ENCODE measurements at places on chromosomes 4 and X.

DNA sequence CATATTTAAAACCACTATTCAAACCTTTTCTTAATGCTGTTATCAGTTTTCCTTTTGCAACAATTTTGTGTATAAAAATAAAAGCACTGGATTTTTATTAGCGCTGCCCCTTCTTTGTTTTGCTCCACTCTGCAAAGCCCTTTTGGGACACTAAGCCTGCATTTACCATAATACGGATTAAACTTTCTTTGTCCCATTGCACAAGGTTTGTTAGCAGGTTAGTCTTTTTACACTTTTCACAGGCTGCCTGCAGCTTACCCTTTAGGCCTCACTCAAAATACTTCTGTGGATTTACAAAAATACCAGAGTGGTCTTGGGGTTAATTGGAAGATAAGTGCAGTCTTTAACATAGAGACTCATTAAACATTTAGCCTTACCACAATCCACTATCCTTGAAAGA is 35.7 kb upstream of the MAB21L2 start:
- DNase-seq: no peak

DNA sequence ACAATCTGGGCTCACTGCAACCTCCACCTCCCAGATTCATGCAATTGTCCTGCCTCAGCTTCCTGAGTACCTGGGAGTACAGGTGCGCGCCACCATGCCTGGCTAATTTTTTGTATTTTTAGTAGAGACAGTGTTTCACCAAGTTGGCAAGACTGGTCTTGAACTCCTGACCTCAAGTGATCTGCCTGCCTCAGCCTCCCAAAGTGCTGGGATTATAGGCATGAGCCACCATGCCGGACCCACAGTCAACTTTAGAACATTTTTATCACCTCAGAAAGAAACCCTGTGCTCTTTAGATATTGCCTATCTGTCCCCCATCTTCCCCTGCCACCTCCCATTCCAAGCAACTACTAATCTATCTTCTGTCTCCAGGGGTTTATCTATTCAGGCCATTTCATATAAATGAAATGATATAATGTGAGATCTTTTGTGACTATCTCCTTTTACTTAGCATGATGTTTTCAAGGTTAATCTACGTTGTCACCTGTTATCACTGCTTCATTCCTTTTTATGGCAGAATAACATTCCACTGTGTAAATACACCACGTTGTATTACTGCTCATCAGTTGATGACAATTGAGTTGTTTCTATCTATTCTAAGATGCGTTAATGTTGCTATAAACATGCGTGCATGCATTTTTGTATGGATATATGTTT is 44.3 kb upstream of the GALNT7 start:
- DNase-seq: no peak

GRCh38 chrX:9724711-9725110 is 40.9 kb downstream of the GPR143 start:
- no peak for DNase-seq

GRCh38 chr4:10417740-10418139 is 39.5 kb downstream of the ZNF518B start:
- no peak for DNase-seq

DNA sequence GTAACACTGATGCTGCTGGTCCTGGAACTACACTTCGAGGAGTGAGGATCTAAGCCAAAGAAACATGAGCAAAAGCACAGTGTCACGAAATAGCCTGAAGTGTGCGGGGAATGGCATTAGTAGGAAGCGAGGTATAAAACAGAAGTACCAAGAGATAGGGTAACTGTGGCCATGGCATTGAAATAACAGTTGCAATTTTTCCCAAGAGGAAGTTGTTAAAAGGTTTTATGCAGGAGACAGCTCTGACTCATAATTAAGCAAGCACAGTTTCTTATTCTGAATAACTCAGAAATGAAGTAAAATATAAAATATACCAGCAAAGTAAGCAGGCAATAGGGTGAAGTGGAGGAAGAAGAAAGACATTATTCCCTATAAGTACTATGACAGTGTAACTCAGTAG is 90.3 kb upstream of the TMEM150C start:
- no peak for DNase-seq

DNA sequence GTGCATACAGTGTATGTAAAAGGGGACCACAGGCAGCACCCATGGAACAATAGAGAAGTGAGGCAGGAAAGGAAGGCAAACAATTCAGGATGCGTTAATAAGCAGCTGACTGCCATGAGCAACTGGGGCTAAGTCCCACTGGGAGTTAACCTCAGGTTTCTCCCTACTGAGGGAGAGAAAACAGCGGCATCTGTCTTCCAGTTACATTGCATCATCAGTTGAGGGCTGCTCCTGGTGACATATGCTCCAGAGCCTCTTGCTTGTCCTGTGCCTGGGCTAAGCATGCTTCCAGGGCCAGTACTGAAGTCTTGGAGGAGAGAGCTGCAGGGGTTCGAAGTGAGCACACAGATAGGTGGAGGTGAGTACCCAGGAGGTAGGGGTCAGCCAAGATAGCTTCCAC is 24.3 kb downstream of the RAI2 start:
- DNase-seq: no peak

- DNase-seq: no peak
Measured at GRCh38 chr4:66558651-66559050, 888.4 kb upstream of the EPHA5 start.

GRCh38 chr4:3203971-3204431 is 45.0 kb upstream of the MSANTD1 start:
- no peak for DNase-seq

- DNase-seq: no peak
Measured at GRCh38 chr4:118942465-118942864, 53.8 kb downstream of the SYNPO2 start.

- DNase-seq: no peak
Measured at GRCh38 chr4:119314356-119314755, 7.6 kb downstream of the FABP2 start.

- no peak for DNase-seq
Measured at GRCh38 chr4:73732759-73733431, 7.5 kb upstream of the CXCL8 start.

All from H9 (cell line).